ENCODE measurements at places on chromosomes 5 and 9. TPM values are rescaled to one million over a fixed set of nuclear protein-coding genes. Genes with fewer than 3 reads are reported as not detected.
A peak's percentile ranks its signal among the peaks of the same experiment; 100 is the strongest.

The BSPRY gene
- 1.8 TPM for total RNA-seq

The SPATA31C1 gene
- total RNA-seq: not detected

The UCK1 gene
- total RNA-seq: 22.2 TPM

The BTNL8 gene
- not detected for total RNA-seq

The PHF24 gene
- not detected for total RNA-seq

The SOWAHA gene
- not detected for total RNA-seq

The TNIP1 gene
- 213 TPM for total RNA-seq

The TSLP gene
- total RNA-seq: 0.63 TPM

The LIFR gene
- not detected for total RNA-seq

The CAMK2A gene
- total RNA-seq: not detected

The PDE6A gene
- not detected for total RNA-seq

The GABBR2 gene
- total RNA-seq: not detected

- no peak for DNase-seq
Measured at GRCh38 chr5:124021776-124022175, 509.8 kb downstream of the CSNK1G3 start.

- DNase-seq: peak; percentile 19
Measured at GRCh38 chr5:39547553-39548154, 122.9 kb upstream of the DAB2 start.

GRCh38 chr5:9898319-9898718, 268.2 kb upstream of the TAS2R1 start:
- no peak for DNase-seq

- DNase-seq: no peak
Measured at GRCh38 chr5:14417792-14418765, 163.5 kb upstream of the OTULINL start.

- no peak for DNase-seq
Measured at GRCh38 chr9:112112941-112113681, 62.0 kb downstream of the SUSD1 start.

- no peak for DNase-seq
Measured at GRCh38 chr9:131518553-131518952, 12.5 kb downstream of the UCK1 start.

- DNase-seq: no peak
Measured at GRCh38 chr5:136501133-136501532, 135.8 kb upstream of the TRPC7 start.

DNA sequence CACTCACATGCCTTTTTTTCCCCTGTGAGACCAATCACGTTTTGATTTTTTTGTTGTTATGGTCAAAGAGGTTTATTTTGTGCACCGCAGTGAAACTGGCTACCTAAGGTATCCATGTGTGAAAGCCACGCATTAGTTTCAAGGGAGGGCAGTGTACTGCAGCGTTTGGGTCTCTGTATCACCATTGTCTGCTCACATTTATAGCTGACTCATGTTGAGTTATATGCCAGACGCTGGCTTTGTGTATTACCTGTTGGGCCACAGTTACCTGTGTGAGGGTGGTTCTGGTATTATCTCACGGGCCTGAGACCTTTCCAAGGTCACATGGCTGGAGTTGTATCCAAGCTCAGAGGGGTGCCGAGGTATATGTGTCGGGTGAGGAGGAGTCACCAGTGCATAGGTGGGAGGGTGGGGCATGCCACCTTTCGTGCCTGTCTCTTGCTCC, 75.8 kb downstream of the ARHGAP26 start:
- DNase-seq: no peak

GRCh38 chr5:63524281-63524680, 438.0 kb downstream of the HTR1A start:
- no peak for DNase-seq

DNA sequence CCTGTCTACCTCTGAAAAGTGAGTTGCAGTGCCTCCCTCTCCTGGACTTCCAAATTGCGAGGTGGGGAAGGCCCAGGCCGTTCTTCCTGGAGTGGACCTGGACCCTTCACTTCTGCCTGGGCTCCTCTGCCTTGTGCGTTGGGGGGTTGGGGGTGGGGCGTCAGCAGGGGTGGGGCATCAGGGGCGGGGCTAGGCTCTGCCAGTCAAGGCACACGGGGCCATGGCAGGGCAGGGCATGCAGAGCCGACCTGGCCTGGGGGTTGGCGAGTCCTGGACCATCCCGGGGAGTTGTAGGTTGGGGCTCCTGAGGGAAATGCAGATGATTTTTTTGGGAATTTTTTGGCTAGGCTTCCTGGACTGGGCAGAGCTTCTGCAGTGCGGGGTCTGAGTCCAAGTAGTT, 87.1 kb downstream of the EHMT1 start:
- DNase-seq: no peak

- DNase-seq: no peak
Measured at GRCh38 chr9:13143281-13143680, 136.2 kb downstream of the MPDZ start.

DNA sequence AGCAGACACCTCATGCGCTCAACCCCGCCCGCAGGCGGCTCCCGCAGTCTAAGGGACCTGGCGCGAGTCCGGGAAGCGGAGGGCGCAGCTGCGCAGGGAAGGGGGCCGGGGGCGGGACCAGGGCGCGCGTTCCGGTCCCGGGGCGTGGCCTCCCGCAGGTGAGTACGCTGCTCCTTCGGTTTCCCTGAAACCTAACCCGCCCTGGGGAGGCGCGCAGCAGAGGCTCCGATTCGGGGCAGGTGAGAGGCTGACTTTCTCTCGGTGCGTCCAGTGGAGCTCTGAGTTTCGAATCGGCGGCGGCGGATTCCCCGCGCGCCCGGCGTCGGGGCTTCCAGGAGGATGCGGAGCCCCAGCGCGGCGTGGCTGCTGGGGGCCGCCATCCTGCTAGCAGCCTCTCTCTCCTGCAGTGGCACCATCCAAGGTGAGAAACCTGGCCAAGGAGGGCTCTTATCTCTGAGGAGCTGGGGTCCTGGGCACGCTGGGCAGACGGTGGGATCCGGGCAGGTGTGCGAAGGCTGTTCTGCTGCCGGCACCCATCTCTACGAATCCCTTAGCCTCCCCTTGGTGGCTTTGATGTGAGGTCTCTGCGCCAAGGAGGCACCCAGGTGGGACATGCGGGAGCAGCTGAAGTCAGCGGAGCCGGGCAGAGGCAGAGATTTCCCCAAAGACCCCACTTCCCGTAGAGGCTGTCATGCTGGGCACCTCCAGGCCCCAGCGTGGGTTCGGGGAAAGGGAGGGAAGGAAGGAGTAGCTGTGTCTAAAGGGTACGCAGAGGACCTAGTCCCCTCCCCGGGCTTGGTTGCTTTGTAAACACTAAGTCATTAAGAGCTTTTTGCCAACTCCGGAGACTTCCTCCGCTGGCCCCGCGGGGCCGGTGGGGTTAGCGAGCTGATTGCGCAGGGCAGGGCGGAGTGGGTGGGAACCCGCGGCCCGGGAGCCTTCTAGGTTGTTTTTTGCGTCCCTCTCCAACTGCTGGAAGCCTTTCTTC, at the start of gene F2RL1:
F2RL1 (plus strand) TSS at position 187 of the 988 bp plus-strand sequence; CDS start at position 340, 153 bp downstream.
- peak; percentile 64 for DNase-seq

DNA sequence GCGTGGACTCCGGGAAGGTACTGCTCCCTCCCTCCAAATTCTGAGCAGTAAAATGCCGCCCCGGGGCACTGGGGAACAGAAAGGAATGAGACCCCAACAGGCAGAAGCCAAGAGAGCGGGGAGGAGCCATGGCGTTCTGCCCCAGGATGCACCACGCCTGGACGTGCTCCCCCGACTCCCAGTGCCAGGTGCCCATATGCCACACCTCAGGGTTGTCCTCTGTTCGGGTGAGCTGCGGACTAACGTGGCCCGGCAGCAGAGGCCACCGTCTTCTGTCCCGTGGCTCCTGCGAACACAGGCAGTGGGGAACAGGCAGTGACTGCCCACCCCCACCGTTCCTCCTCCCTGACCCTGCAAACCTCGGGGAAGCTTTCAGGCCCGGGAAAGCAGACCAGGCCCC, 4.8 kb downstream of the SURF6 start:
- no peak for DNase-seq

- no peak for DNase-seq
Measured at GRCh38 chr5:127680595-127680994, 22.6 kb upstream of the CCDC192 start.

- DNase-seq: peak; percentile 70
Measured at GRCh38 chr9:34675048-34675714, 12.7 kb upstream of the CCL27 start.

DNA sequence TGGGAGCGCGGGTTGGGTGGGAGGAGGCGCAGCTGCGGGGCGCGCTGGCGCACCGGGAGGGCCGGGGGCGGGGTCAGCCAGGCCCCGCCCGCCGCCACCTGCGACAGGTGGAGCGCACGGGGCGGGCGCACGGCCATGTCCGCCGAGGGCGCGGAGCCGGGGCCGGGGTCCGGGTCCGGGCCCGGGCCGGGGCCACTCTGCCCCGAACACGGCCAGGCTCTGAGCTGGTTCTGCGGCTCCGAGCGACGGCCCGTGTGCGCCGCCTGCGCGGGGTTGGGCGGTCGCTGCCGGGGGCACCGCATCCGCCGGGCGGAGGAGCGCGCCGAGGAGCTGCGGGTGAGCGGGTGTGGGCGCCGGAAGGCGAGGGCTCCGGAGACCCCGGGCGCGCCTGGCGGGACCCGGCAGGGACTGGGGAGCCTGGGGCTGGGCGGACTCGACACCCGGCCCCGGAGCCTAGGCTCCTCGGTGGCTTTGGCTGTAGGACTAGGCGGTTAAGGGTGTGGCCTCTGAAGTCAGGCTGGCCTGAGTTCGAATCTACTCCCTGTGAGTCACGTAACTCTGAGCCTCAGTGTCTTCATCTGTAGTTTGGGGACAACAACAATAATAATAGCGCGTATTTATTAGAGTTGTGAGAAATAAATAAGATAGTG, at the start of gene BSPRY:
BSPRY (plus strand) TSS at position 97 of the 650 bp plus-strand sequence; CDS start at position 136, 39 bp downstream.
- DNase-seq: peak; percentile 34

DNA sequence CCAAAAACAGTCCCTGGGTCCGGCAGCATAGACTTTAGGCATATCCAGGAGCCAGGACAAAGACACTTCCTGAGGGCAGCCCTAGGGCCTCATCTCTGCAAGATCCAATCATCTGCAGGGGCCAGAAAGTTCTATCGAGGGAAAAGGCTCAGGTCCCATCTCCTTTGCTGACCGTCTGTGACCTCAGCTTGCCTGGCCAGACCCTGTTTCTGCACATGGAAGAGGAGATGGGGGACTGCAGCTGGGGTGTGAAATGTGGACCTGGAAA, 51.0 kb upstream of the FCN1 start:
- no peak for DNase-seq

GRCh38 chr5:134437847-134438581, 26.3 kb upstream of the CDKN2AIPNL start:
- DNase-seq: no peak

GRCh38 chr5:128395073-128395472, 143.0 kb downstream of the FBN2 start:
- no peak for DNase-seq

DNA sequence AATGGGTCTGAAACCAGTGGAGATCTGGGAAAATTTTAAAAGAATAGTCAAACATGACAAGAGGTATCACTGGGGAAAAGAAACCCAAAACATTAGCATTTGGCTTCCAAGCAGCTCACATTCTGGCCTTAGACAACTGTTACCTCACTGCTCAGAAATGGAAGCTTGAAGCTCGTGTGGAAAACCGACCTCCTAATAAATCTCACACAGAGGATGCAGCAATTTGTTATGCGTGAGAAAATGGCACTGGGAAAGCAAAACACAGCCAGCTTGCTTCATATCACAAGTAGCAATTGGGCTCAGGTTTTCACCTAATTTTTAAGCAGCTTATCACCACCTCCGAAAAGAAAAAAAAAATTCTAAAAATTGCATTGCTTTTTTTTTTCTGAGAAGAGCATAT, 103.3 kb upstream of the TAS2R1 start:
- no peak for DNase-seq

- no peak for DNase-seq
Measured at GRCh38 chr5:87051502-87052113, 216.1 kb upstream of the RASA1 start.
